ENCODE measurements at places on chromosomes 16 and 17. TPM values are rescaled to one million over a fixed set of nuclear protein-coding genes. Genes with fewer than 3 reads are reported as not detected.
A peak's percentile ranks its signal among the peaks of the same experiment; 100 is the strongest.

DNA sequence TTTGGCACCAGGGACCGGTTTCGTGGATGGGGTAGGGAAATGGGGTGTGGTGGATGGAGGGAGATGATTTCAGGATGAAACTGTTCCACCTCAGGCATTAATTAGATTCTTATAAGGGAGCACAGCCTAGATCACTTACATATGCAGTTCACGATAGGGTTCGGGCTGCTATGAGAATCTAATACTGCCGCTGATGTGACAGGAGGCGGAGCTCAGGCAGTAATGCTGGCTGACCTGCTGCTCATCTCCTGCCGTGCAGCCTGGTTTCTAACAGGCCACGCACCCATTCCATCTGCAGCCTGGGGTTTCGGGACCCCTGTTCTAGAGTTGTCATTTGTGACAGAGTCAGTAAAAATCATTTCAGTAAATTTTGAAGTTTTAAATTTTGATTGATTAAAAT lies 99.7 kb downstream of the CHD9 start:
- H3K4me3 ChIP-seq: no peak overlapping the region
- no peak overlapping the region for H3K27ac ChIP-seq
- DNase-seq: no peak

- no peak overlapping the region for H3K4me3 ChIP-seq
- no peaks in the 10 kb centered on the region for H3K36me3 ChIP-seq
- no peak for DNase-seq
- H3K4me1 ChIP-seq: no peaks in the 10 kb centered on the region
Measured at GRCh38 chr16:49924078-49924477, 68.2 kb upstream of the ZNF423 start.

PRSS8 gene
- 64.0 TPM for total RNA-seq

DNA sequence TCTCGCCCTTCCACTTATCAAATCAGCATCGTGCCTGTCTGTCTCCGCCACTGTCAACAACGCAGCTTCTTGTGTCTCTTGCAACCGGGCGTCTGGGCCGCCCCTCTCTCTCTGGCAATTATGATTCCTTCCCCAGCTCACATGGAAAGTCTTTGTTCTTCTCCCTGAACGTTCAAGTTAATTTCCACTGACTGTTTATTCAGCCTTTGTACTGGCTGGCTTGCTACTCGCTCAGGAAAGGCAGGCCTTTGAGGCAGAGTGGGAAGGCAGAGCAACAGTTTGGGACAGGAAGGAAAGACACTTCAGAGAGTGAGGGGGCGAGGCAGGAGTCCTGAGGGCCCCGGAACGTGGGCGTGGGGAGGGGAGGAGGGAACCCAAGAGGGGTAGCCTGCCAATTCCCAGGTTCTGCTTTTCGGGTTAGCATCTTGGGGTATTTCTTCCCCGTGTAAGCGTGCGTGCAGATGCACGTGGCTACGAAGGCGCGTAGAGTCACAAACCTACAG lies 50.8 kb downstream of the AKAP1 start:
- peaks cover 10% of the 10 kb centered on the region for H3K36me3 ChIP-seq
- peaks cover 3% of the 10 kb centered on the region for H3K4me1 ChIP-seq
- no peak overlapping the region for H3K27ac ChIP-seq

GRCh38 chr16:72099377-72099818 lies 5.8 kb downstream of the DHX38 start:
- H3K4me1 ChIP-seq: 0 out of 2 replicates have a peak, but pooled peaks cover 3% of the 10 kb centered on the region
- H3K36me3 ChIP-seq: peaks cover 79% of the 10 kb centered on the region
- DNase-seq: peak; percentile 76
- H3K27ac ChIP-seq: no peak overlapping the region

OR1A1 gene
- total RNA-seq: not detected

DNA sequence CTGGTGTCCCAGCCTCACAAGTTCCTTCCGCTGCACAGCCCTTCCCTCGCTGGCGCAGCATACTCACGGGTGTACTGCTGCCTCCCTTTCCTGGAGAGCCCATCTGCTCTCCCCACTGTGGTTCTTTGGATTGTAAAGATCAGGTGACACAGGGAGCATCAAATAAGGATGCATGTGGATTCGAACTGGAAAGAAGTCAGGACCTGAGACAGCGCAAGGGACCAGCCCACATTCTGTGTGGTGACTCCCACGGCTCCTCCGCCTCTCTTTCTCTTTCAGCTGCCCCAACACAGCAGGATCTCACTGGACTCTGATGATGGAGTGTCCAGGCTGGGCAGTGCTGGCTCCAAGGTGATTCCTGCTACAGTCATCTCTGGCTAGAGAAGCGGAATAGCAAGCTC lies 8.1 kb downstream of the LDAF1 start:
- no peak overlapping the region for H3K4me3 ChIP-seq
- peaks cover 58% of the 10 kb centered on the region for H3K36me3 ChIP-seq
- H3K27me3 ChIP-seq: no peaks in the 10 kb centered on the region

DNA sequence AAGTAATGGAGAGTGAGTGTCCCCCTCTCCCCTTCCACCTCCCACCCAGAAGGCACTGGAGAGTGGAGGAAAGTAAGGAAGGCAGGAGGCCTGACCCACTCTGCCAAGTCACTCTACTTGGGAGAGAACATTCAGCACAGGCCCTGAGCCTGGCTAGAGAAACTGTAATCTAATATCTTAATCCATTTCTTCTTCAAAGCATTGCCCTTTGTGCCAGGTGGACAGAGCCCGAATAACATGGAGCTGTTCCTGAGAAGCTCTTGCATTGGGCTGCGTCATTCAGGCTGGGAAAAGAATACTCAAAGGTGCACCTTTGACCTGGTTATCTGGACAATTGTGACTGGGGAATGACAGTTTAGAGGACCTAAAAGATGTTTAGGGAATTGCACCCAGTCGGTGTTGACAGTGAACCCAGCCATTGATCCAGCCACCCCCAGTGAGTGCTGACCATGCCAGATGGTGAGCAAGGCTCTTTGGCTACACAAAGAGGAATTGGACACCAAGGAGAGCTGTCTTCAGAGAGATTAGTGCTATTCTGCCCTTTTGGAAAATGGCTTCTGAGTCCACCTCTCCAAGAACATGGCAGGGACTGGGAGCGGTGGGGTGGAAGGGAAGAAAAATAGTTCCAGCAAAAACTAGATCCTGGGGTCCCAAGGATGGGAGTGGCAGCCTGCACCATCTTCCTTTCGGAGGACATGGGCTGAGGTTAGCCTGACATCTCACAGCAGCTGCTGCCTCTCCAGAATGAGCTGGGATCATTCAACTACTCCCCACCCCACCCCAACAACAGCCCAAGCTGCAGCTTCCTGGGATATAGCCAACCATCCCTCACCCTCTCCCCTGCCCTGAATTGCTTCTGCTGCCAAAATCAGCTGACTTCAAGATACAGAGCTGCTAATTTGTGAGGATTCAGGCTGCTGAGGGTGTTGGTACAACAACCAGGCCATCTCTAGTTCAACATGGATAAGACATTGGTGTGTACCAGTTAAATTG lies 11.6 kb upstream of the NOG start:
- DNase-seq: no peak
- H3K27me3 ChIP-seq: no peaks in the 10 kb centered on the region
- no peak overlapping the region for H3K4me3 ChIP-seq
- H3K36me3 ChIP-seq: no peaks in the 10 kb centered on the region

HS3ST3A1 gene
- total RNA-seq: 3.2 TPM

TP53TG3 gene
- total RNA-seq: not detected

DNA sequence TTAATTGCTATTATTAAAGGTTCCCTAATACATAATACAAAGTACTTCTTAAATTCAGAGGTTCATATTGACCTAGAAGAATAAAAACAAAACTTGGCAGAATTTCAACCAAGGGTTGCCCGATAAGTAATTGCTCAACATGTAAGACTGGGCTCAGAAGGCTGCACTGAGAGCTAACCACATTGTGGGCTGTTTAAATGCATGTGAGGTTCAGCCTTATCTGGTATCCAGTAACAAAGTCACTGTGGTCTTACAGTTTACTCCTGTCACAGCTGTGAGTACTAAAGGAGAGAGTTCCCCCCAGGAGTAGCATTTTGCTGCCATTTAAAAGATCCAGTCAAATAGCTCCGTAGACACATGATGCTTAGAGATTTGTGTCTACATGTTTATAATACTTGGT lies 1.6 kb upstream of the DHRS11 start:
- H3K4me3 ChIP-seq: no peak overlapping the region
- no peaks in the 10 kb centered on the region for H3K27me3 ChIP-seq
- no peak for DNase-seq
- peaks cover 32% of the 10 kb centered on the region for H3K36me3 ChIP-seq

MPP3 gene
- 6.9 TPM for total RNA-seq

DNA sequence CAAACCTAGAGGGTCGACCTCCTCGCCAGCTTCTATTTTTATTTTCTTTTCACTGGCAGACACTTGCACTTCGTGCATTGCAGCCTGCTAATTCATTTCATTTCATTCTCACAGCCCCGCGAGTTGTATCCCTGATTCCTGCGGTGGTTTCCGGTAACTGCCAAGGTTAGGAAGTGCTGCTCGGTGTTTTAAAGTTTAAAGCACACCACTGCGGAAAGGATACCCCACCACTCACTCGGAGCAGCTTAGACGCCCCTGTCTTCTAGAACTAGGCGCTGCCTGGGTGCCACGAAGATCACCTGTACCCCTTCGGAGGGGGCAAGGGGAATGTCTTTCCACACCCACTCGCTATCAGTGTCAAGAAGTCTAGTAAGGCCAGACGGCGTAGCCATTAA lies 509 bp downstream of the CNEP1R1 start:
- H3K4me1 ChIP-seq: no peaks in the 10 kb centered on the region
- H3K27ac ChIP-seq: no peak overlapping the region
- H3K4me3 ChIP-seq: peak overlapping the region; percentile 95
- no peaks in the 10 kb centered on the region for H3K27me3 ChIP-seq
- no peak for DNase-seq
- H3K36me3 ChIP-seq: peaks cover 12% of the 10 kb centered on the region

- no peak overlapping the region for H3K27ac ChIP-seq
- H3K27me3 ChIP-seq: no peaks in the 10 kb centered on the region
- peaks cover 4% of the 10 kb centered on the region for H3K36me3 ChIP-seq
- no peak for DNase-seq
Measured at GRCh38 chr16:85350973-85351372, 238.7 kb upstream of the CIBAR2 start.

Data from H9 (cell line).